ENCODE measurements at places on chromosomes 3 and 15.

- no peak for DNase-seq
Measured at GRCh38 chr3:170258105-170258487, 35.9 kb downstream of the PRKCI start.

DNA sequence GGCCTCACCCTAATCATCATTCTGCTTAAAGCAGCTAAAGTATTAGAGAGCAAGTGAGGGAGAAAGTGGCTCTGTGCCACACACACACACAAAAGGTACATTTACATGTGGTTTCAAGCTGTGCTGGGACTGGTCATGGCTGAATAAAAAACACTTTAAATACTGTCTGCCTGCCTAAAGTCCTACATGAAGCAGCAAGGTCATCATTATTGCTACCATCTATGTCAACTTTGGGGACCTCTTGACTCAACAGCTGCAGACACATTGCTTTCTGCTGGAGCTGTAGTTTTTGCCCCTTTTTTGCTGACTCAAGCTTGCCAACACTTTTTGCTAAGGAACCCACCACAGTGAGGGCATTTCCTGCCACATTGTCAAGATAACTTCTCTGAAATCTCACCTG is 1237.9 kb downstream of the ROBO2 start:
- DNase-seq, result no peak

- DNase-seq, result no peak
Measured at GRCh38 chr3:171168551-171168950, 142.0 kb upstream of the SLC2A2 start.

DNA sequence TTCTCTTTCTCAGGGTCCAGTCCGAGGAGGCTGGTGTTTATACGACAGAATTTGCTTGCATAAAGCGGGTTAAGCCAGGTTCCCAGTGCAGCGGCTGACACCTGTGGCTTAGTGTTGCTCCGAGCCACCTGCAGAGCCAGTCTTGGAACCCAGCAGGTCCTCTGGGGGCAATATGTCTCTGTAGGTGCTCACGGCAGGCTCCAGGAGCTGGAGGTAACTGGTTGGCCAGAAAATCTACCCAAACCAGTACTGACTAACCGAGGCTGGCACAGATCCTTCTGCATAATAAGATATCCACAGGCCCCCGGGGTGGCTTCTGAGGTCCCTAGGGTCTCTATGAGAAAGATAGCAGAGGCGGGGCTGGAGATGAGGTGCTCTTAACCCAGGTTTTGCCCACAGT is 3.2 kb downstream of the MGLL start:
- DNase-seq, result no peak

GRCh38 chr3:177827511-177828207 is 630.4 kb upstream of the TBL1XR1 start:
- no peak for DNase-seq

DNA sequence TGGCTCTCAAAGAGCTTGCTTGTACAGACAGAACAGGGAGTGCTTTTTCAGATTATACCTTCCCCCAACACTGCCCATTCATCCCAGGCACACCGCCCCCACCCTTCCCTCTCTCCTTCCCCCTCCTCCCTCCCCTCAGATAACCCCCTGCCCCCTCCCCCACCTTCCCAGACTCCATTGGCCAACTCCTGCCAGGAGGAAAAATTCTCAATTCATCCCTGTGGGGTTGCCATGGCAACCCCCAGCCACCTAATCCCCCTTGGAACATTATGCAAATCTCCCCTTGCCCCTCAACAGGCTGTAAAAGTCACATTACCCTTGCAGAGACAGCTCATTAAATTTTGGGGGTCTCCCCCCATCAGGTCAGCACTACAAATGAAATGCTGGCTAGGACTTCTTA is 14.3 kb downstream of the TLE3 start:
- no peak for DNase-seq

DNA sequence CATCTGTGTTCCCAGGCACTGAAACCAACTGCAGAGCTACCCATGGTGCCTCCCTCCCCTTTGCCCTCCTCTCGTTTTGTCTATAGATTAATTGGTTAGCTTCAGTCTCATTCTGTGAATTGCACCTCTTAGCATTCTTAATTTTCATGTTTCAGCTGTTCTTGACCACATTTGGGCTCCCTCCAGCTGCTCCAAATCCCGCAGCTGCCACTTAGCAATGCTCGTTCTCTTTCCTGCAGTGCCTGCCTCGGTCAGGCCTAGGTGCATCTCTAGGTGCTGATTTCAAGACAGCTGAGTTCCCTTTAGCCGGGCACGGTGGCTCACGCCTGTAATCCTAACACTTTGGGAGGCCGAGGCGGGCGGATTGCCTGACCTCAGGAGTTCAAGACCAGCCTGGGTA is 47.0 kb upstream of the SMAD3 start:
- no peak for DNase-seq

- peak; percentile 95 for DNase-seq
Measured at GRCh38 chr15:41115652-41116115, 396 bp downstream of the INO80 start.

- DNase-seq, result no peak
Measured at GRCh38 chr15:34815836-34816235, 20.5 kb upstream of the ACTC1 start.

GRCh38 chr15:89494941-89495637 is 1.3 kb downstream of the RHCG start:
- DNase-seq, result no peak

- DNase-seq, result peak; percentile 89
Measured at GRCh38 chr15:66701422-66702034, 508 bp upstream of the SMAD6 start.

- DNase-seq, result no peak
Measured at GRCh38 chr3:159775372-159775961, 213.2 kb upstream of the IL12A start.

DNA sequence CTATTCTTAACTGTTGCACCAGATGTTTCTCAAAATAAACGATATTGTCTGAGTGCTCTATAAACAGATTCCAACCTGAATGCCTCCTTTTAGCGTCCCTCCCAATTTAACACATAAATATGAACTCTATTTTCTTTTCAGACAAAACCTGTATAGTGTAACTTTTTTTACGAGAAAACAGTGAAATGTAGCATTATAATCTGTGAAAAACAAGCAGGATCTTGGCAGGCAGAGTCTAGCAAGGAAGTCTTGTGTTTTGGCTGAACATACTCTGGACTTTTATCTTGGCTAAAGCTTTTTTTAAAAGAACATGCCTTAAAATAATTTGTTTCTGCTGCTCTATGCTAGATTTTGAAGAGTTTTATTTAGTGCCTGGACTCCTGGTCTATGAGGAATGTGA is 150.5 kb downstream of the ROBO2 start:
- no peak for DNase-seq
